ENCODE measurements at places on chromosomes 6 and 20. TPM values are rescaled to one million over a fixed set of nuclear protein-coding genes. Genes with fewer than 3 reads are reported as not detected.

PRSS35 gene
- 3.7 TPM for total RNA-seq

PSORS1C2 gene
- not detected for total RNA-seq

EMILIN3 gene
- under 0.01 TPM for total RNA-seq

GTF2H4 gene
- 22.7 TPM for total RNA-seq

TREM1 gene
- 1.2 TPM for total RNA-seq

MOXD1 gene
- total RNA-seq, result 16.0 TPM

SPTLC3 gene
- total RNA-seq, result 2.1 TPM

RAE1 gene
- total RNA-seq, result 42.4 TPM

OPRL1 gene
- 1.2 TPM for total RNA-seq

TRIM26 gene
- total RNA-seq, result 26.5 TPM

DEFB110 gene
- total RNA-seq, result not detected

HLA-DQB1 gene
- 0.32 TPM for total RNA-seq

TRIM10 gene
- not detected for total RNA-seq

LY6G6C gene
- not detected for total RNA-seq

ATRN gene
- total RNA-seq, result 38.3 TPM

ID1 gene
- 238 TPM for total RNA-seq

GPX6 gene
- not detected for total RNA-seq

ANKS1A gene
- total RNA-seq, result 15.0 TPM

SNX9 gene
- total RNA-seq, result 29.1 TPM

Measured in epithelial cell of alveolus of lung (primary cell).